ENCODE measurements at places on chromosomes 5 and 9. TPM values are rescaled to one million over a fixed set of nuclear protein-coding genes. Genes with fewer than 3 reads are reported as not detected.

QRFP gene
- not detected for total RNA-seq

DNA sequence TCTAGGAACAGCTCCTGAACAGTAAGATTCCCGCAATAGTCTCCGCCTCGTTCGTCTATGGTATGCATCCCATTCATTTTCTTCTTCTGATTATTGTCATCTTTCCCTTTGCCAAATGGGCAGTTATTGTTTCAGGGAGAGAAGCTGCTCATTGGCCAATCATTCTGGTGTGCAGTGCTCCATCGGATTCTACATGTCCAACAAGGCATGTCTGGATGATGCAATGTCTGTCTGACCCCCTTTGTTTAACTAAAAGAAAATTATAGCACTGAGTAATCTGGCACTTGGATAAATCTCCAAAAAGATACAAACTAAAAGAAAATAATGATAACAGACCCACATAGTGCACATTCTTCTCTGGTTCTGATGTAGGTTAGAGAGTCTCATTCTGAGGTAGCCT is 515.6 kb upstream of the DMAC1 start:
- no peak for DNase-seq

- DNase-seq, result no peak
These were observed 161.4 kb upstream of the FBXL7 start for GRCh38 chr5:15338546-15338945.

SOWAHA gene
- 7.3 TPM for total RNA-seq

DNA sequence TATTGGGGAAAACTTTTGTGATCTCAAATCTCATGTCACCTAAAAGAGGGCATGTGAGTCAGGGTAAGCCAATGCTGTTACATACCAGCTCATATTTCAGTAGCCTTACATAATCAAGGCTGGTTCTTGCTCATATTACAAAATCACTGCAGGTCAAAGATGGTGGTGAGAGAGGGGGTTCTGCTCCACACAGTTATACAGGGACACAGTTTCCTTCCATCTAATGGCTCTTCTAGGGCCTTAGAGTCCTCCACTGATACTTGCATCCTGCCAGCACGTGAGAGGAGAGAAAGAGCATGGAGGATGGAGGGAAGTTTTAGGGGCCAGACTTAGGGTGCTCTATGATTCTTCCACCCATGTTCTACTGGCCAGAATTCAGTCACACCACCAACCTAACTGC is 130.0 kb downstream of the LIFR start:
- DNase-seq, result no peak

GRCh38 chr5:131258733-131259132 is 5.1 kb upstream of the CDC42SE2 start:
- no peak for DNase-seq

DNA sequence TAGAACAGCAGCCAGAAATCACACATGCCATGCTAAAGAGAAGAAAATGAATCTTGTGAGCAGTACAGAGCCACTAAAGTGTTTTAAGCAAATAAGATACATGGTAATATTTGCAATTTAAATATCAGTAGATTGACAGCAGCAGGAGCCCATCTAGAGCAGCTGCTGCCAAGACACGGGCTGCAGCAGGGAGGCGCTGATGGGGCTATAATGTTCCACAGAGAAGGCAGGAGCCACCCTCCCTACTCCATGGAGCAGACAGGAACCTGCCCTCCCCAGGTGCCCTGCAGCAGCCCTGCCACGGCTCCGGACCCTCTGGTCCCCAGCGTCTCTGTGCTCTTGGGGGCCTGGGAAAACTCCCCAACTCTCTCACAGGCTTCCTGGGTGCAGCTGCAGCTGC is 224.1 kb upstream of the ISL1 start:
- no peak for DNase-seq

- no peak for DNase-seq
These were observed 293.0 kb upstream of the DAP start for GRCh38 chr5:11054014-11054413.

DNA sequence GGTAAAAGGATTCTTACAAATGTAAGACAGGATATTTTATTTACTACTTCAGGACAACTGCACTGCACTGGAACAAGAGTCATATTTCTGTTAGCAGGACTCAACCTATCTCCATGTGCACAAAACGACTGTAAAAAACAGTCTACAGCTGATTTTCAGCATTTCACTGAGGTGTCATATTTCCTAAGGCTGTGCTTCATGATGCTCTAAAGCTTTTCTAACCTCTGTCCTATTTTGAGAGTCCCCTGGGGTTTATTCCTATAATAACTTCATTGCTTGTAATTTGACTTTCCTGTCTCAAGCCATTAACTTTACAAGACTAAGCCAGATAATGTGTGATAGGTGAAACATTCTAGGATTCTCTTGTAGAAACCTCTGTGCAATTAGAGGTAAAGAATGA is 472.3 kb downstream of the HINT1 start:
- no peak for DNase-seq

CDKN2A gene
- total RNA-seq, result 6.2 TPM

DNA sequence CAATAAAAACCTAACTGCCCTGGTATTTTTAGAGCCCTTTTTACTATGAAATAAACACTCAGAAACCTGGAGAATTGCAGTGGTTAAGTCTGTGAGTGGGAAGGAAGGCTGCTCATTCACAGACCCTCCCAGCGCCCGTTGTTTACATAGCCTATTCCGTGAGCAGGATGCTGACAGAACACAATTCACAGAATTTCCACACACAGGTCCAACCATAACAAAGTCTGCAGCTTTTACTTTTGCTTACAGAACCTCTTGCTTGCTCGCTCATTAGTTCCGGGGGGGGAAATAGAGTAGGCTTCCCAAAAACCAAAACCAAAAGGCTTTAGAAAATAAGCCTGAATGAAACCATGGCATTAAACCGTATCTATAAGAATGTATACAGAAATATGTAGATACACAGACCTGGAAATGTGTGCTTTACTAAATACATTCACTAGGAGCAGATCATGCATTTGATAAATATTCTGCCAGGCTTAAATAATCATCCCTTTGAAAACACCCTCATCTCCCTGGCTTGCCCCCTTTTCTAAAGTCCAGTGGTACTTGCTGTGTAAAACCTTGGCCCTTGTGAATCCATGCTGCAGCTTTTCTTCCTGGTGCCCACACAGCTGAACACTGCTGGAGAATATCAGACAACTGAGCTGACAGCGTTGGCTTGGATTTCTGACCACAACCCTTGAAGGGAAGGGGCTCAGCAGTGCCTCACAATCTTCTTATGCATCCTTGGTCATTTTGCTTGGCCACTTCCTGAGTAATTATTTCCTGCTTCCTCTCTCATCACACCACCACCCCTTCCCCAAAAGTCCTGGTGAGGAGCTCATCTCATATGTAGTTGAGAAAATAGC is 128.0 kb downstream of the FANCC start:
- DNase-seq, result peak; percentile 15

OTP gene
- not detected for total RNA-seq

GRCh38 chr9:113542006-113542405 is 78.5 kb downstream of the RGS3 start:
- DNase-seq, result no peak

PDLIM4 gene
- 4.2 TPM for total RNA-seq

DNA sequence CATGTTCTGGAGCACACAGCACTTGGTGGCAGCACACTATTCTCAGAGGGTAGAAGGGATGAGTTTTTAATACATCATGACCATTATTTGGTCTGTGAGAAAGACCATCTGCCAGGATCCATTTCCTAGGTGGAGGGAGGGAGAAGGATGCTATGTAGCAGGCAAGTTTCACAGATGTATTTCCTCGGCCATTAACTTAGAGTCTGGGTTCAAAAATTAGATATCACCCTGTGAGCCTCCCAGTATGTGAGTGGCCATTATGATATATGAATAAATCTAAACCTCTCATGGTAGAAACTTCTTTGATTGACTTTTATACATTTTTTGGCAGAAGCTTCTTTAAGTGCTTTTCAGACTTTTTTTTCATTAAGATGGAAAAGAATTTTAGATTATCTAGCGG is 133.9 kb downstream of the SREK1 start:
- no peak for DNase-seq

IL7R gene
- total RNA-seq, result 27.0 TPM

GRCh38 chr5:158277276-158277675 is 418.3 kb upstream of the CLINT1 start:
- DNase-seq, result no peak

GRCh38 chr5:126858441-126858840 is 81.5 kb downstream of the LMNB1 start:
- no peak for DNase-seq

All from body of pancreas (tissue), 4 donors.